Panc1 (cell line): ENCODE measurements at places on chromosomes 3 and 15. TPM values are rescaled to one million over a fixed set of nuclear protein-coding genes. Genes with fewer than 3 reads are reported as not detected.

Gene PTH1R
- total RNA-seq: not detected

DNA sequence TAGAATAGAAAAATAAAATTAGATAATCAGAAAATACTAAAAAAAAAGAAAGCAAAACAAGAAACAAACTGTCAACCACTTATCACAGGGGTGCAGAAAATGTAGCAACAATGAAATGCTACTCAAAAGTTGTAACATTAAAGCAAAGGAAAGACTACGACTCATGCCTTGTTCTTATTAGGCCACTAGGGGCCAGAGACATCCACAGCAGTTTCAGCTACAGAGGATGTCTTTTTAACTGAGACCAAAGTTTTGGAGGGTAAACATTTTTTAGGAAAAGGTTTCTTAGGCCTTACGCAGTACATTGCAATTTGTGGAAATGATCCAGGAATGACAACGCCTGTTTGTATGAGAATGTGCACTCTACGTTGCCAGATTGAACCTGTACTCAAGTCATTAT is 15.4 kb upstream of the CADM2 start:
- H3K27me3 ChIP-seq: no peaks in the 10 kb centered on the region
- H3K27ac ChIP-seq: no peak overlapping the region

GRCh38 chr15:82014989-82015388 is 30.8 kb downstream of the MEX3B start:
- H3K4me1 ChIP-seq: no peaks in the 10 kb centered on the region; the same call in 1 of the 2 replicates
- no peaks in the 10 kb centered on the region for H3K36me3 ChIP-seq
- DNase-seq: no peak
- no peak overlapping the region for H3K4me3 ChIP-seq

- H3K36me3 ChIP-seq: no peaks in the 10 kb centered on the region
- DNase-seq: no peak
- no peaks in the 10 kb centered on the region for H3K4me1 ChIP-seq
- no peak overlapping the region for H3K27ac ChIP-seq
Observed at GRCh38 chr3:66200147-66200546, 20.7 kb upstream of the SLC25A26 start.

DNA sequence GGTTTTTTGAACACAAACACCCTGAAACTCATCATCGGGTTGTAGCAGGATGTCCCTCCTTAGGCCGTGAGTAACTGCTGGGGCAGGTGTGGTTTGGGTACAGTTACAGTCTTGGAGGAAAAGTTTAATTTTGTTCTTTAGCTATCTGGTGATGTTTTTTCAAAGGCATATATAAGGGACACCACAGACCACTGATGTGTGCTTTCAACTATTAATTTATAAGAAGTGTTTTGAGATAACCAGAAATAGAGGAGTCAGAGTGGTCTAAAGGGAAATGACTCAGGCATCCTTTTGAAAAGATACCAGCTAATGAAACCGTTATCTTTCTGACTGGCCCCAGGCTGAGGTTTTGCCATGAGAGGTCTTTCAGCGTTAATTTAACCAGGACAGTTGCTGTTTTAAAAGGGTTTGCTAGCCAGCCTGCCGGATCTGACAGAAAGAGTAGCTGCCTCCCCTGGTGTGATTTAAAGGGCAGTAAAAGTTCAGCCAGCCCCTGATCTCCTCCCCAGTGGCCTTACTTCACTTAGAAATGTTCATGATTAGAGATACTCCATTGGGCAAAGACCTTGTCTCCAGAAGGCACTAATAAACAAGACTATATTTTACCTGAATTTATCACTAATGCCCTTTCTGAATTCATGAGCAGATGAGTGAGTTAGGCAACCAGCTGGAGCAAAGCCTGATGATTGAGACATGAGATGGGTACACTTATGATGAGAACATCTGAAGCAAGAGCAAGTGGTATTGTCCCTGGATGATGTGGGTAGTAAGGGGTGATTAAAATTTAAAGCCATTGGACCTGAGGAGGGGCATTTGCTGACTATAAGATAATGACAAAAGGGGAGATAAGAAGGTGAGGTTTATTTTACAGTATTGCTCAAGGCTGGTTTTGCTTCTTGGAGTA is 482.5 kb upstream of the TBL1XR1 start:
- DNase-seq: no peak
- H3K27me3 ChIP-seq: no peaks in the 10 kb centered on the region
- no peaks in the 10 kb centered on the region for H3K36me3 ChIP-seq
- H3K4me3 ChIP-seq: no peak overlapping the region
